Fibroblast of the aortic adventitia (primary cell): ENCODE measurements at places on chromosomes 1 and 21.

DNA sequence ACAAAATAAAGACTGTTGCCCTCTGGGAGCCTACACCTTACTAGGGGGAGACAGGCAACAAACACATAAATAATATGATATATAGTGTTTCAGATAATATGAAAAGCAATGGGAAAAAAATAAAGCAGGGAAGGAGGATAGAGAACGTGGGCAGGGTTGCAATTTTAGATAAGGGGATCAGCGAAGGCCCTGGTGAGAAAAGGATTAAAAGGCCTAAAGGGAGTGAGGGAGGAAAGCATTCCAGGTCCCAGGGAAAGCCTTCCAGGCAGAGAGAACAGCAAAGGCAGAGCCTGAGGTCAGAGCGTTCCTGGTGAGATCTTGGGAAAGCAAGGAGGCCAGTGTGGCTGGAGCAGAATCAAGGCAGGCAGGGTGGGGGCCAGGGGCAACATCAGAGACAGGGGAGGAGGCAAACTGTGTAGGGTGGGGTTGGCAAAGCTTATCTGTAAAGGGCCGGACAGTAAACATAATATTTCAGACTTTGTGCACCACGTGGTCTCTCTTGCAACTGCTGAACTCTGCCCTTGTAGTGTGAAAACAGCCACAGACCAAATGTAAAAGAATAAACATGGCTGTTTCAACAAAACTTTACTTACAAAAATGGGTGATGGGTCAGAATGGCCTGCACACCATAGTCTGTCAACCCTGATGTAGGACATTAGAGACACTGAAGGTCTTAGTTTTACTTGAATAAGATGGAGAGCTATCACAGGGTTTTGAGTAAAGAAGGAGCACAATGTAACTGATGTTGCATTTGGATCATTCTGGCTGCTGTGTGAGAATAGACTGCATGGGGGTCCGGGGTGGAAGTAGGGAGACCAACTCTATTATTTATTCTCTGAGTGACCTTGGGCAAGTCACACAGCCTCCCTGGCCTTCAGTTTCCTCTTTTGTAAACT lies 13.3 kb upstream of the CPT2 start:
- DNase-seq, result peak; percentile 85

DNA sequence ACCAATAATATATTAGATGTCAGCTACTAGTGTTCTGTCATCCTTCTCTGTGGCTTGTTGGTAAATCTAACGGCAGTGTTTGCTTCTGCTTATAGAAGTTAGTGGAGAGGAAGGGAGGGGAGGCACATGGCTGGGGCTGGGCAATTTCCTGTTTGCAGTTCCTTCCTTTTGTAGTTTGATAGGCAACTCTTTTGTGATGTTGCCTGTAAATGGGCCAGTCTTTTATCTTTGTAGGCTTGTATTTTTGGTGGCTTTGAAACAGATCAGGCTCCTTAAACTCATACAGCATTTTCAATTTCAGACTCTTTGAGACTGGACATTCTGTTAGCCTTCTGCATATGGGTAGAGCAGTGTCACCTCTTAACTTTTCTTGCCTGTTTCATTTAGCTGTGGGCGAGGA lies 48.1 kb downstream of the CDC14A start:
- DNase-seq, result no peak

DNA sequence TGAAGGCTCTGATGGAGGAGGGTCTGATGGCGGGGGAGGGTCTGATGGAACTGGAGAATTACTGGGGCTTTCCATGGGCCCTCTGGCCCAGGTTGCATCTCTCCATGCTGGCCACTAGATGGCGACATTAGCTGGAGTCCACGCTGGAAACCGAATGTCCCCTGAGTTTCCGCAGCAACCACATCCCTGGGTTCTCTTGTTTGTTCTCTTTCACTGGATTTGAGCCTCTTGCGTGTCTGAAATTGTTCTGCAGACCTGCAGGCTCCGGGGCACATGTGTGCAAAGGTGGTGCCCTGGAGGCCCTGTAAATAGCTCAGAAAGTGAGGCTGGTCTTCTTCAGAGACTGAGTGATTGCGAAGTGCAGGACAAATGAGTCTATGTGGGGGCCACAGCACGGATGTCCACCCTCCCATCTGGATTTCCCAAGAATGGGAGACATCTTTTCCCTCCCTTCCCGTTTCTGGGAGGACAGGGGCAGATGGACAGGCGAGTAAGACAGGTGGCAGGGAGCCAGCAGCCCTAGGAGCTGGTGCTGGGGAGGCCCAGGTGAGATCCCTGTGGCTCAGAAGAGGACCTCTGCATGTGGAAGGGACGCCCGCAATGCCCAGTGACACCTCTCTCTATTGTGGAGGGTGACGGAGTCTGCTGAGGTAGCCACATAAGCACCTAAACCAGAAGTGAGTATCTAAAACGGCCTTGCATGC lies 73.2 kb upstream of the ABCG1 start:
- DNase-seq, result peak; percentile 69

DNA sequence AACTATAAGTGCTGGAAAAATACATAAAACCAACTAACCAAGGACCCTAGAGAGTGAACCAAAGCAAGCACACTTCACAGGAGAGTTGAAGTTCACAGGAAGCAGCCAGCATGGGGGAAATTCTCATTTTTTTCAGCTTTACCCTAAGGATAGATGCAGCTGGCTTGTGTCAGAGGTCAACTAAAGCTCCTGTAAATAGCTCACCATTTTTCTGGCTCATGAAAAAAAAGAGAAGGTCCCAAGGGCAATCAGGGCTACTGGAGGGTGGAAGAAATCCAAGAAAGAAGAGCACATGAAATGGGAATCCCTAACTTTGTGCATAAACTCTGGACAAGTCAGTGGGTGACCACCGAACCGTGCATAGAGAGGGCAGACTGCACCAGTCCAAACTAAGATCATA lies 58.3 kb downstream of the KCNJ15 start:
- DNase-seq, result no peak

DNA sequence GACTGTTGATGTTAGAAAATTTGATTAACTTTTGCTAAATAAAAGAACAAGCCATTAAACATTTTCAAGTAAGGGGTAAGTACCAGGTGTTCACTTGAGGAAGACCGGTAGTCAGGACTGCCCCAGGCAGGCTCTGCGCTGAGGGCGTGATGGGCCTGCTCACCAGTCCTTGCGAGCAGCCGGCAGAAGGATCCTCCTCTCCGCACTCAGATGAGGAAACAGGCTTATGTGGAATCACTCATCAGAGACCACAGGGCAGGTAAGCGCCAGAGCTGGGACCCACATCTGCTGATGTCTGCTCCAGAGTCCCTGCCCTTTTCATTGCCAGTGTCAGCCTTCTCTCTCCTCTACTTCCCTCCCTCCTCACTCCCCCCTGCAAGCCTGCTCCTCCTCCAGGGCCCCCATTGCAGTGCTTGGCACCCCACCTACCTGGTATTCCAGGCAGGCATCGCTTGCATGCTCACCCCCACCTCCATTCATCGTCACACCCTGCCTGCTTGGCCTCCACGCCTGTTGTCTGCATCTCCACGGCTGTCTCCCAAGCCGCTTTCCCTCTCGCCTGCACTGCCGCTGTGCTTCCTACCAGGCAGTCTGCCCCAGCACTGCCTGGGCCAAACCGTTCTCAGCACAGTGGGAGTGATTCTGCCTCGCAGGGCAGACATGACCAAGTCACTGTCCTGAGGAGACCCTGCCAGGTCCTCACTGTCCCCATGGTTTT lies 24.7 kb upstream of the KDM4A start:
- no peak for DNase-seq
